Vagina (tissue), 2 donors: ENCODE measurements at places on chromosomes 4 and X.

DNA sequence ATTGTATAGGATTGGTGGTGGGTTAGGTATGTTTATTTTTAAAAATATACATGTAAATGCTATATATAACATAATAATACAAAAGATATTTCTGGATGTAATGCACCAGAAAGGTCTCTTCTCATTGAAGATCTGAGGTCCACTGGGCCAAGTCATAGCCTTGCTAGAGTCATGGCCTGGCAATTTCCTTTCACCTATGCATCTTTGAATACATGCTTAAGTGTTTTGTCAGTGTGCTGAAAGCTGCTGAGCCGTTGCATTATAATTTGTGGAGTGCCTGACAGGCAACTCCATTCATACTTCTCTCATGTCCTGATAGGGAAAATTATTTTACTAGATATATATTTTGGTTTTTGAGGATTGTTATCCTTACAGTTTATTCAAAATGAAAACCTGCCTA, 410.2 kb upstream of the CT83 start:
- DNase-seq = no peak

DNA sequence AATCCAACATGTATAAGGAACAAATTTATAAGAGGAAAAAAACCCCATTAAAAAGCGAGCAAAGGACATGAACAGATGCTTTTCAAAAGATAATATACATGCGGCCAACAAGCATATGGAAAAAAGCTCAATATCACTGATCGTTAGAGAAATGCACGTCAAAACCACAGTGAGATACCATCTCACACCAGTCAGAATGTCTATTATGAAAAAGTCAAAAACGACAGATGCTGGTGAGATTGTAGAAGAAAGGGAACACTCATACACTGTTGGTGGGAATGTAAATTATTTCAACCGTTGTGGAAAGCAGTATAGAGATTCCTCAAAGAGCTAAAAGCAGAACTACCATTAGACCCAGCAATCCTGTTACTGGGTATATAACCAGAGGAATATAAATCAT, 465.4 kb downstream of the TMA16 start:
- no peak for DNase-seq

DNA sequence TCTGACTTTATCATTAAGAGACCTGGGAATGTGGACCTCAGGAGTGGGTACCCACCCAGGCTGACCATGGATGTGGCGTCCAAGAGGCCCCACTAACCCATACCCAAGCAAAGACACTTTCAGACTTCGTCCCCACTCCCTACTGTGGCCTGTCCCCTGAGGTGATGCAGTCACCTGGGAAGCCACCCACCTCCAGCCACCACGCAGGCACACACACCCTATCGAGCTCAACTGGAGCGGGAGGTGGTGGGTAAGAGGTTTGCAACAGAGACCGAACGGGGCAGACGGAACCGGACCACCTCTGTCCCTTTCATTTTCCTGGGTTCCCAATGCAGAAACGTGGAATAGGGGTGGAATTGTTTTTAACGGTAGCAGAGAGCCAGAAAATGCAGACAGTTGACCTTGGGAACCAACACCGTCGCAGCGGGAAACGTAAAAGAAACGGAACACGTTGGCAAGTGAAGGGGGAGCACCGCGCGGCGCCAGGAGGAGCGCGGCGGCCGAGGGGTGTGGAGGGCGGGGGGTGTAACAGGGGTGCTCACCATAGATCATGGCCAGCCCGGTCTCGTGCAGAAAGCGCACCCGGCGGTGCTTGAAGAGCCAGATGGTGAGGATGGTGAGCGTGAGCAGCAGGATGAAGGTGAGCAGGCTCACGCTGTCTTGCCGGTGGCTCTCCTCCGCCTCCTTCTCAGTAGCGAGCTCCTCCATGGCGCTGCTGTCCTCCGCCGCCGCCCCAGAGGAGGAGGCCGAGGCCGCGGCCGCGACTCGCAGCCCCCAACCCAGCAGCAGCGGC, 559 bp downstream of the SLC9A7 start:
- DNase-seq = no peak

- no peak for DNase-seq
Observed at GRCh38 chr4:57612279-57612678, 502.1 kb upstream of the IGFBP7 start.

DNA sequence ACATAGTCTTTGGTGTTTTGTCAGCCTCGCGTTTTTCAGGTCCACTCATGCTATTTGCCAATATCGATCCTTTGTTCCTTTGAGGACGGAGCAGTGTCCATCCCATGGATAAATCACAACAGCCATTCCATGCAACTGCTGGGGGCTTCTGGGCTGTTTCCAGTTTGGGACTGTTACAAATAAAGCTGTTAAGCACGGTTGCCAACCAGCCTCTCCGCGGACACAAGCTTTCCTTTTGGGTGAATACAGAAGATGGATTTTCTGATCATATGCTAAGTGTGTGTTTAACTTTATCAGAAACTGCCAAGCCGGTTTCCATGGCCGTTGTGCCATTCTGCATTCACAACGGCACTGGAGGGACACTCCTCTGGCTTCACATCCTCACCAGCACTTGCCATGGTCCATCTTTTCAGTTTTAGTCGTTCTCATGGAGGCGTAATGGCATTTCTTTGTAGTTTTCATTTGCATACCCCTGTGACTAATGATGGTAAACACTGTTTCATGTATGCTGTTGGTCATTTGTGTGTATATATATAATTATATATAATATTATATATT, 67.8 kb downstream of the ABLIM2 start:
- no peak for DNase-seq

- DNase-seq = no peak
Observed at GRCh38 chrX:28108186-28108945, 127.1 kb upstream of the DCAF8L1 start.
